ENCODE measurements at places on chromosomes 4 and X.
A peak's percentile ranks its signal among the peaks of the same experiment; 100 is the strongest.

- no peak for DNase-seq
These were observed 406.3 kb upstream of the CPEB2 start for GRCh38 chr4:14596028-14596427.

DNA sequence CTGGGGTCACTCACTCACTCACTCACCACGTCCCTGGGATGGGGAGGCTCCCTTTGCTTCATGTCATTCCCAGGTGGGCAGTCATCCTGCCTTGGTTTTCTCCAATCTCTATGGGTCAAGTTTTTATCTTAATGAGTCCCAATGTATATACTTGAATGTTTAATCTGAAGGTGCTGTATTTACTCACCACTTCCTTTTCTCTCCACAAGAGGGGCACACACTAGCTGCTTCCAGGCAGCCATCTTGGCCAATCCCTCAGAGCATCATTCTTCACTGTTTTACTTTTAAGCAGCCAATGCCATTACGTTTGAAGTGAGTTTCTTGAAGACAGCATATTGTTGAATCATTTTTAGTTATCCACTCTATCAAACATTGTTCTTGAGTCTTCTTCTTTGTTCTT, 153.4 kb upstream of the ARSJ start:
- DNase-seq: no peak

GRCh38 chr4:40190880-40191815, 5.7 kb upstream of the RHOH start:
- DNase-seq: no peak

DNA sequence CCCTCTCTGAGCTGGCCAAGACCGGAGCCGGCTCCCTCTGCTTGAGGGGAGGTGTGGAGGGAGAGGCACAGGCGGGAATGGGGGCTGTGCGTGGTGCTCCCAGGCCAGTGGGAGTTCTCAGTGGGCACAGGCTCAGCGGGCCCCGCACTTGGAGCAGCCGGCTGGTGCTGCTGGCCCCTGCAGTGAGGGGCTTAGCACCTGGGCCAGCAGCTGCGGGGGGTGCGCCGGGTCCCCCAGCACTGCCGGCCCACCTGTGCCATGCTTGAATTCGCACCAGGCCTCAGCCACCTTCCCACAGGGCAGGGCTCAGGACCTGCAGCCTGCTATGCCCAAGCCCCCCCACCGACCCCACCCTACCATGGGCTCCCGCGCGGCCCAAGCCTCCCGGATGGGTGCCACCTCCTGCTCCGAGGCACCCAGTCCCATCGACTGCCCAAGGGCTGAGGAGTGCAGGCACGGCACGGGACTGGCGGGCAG, 602.5 kb downstream of the KCTD8 start:
- no peak for DNase-seq

DNA sequence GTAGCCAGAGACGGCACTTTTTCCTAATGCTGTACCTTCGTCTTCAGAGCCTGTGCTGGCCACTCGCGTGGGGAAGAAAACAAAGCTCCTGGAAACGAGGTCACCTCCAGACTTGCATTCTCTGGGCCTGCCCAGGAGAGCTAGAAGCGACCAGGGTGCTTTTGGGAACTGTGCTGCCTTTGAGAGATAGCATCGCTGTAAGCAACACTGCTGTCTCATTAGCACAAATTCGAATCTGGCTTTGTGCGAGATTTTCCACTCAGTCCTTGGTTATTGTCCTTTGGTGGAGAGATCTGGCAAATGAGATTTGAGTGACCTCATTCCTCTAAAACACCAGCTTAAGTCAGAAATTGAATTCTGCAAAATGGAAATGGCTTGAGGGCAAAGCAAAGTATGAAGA, 66.1 kb upstream of the TLR3 start:
- no peak for DNase-seq

DNA sequence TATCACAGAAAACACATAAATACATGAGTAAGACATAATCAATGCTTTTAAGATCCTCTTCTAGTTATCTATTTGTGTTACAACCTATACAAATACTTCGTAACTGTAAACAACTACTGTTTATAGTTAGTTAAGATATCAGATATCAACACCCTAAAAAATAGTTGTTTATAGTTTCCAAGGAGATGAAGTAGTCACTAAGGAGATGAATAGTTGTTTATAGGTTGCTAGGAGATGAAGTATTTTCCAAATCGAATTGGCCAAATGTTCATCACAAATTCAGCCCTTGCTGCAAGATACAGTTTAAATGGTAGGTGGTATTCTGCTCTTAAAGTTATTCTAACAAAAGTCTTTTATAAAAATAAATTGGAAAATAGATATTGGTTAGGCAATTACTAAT, 618.2 kb upstream of the PCDH10 start:
- DNase-seq: no peak

DNA sequence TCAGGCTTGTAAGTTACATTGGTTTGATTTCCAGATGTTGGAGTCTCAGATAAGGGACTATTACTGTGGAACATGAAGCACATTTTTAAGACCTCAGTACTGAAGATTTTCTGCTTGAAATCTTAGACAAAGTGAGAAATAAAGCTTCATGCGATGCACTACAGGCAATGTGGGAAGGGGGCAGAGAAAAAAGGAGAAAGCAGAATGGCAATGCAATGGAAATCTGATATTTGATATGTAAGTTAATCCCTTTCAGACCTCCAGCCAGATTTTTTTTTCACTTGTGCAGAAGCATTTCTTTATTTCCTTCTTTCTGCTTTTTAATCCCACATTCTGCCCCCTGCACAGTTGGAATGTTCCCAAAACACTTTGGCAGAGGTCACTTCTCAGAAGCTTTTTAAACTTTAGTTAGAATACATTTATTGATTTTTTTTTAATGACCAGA, 174.3 kb downstream of the ADGRL3 start:
- DNase-seq: peak; percentile 24

- no peak for DNase-seq
These were observed 117.1 kb upstream of the DKK2 start for GRCh38 chr4:107153228-107153627.

GRCh38 chr4:143667461-143667860, 33.0 kb downstream of the FREM3 start:
- DNase-seq: no peak

DNA sequence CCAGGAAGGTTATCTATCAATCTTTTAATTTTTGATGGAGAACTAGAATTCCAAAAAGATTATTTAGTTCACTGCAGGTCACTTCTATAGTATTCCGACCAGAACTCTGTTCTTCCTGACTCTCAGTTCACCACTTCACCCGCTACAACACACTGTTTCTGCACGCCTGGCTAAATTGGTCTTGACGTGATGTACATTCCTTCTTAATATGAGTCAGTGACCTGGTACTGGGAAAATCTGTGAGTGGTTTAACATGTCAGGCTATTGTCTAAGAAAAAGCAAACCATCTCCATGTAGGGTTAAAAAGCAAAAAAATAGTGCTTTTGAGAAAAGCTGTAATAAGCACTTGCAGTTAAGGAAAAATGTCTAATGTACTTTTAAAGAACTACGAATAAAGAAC, 120.4 kb downstream of the NDST3 start:
- no peak for DNase-seq

GRCh38 chr4:1029529-1029928, 18.1 kb downstream of the FGFRL1 start:
- DNase-seq: no peak

GRCh38 chr4:114658179-114658578, 59.6 kb downstream of the UGT8 start:
- no peak for DNase-seq

- DNase-seq: no peak
These were observed 54.2 kb downstream of the C4orf50 start for GRCh38 chr4:5964030-5964429.

GRCh38 chr4:54625391-54625790, 32.4 kb upstream of the KIT start:
- DNase-seq: peak; percentile 34
